ENCODE measurements at places on chromosomes 3 and 15.
A peak's percentile ranks its signal among the peaks of the same experiment; 100 is the strongest.

GRCh38 chr3:129352650-129353588 lies 74.2 kb downstream of the HMCES start:
- DNase-seq: no peak

DNA sequence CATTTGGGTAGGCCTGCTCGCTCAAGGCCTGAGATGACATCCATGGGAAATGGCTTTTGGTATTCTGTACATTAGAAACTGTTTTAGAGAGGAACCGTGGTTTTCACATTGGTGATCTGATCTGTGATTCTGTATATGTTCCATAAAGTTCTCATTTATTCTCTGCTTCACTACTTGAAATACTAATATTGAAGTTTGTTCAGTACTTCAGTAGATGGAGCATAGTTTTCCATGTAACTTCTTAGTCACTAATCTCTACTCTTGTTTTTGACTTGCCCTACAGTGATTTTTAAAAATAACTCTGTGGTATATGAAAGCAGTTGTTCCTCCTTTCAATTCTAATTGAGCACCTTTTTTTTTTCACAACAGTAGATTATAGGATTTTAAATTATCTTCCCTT lies 66.5 kb downstream of the MBNL1 start:
- DNase-seq: no peak

- DNase-seq: no peak
These were observed 271.3 kb downstream of the PLOD2 start for GRCh38 chr3:145889730-145890129.

DNA sequence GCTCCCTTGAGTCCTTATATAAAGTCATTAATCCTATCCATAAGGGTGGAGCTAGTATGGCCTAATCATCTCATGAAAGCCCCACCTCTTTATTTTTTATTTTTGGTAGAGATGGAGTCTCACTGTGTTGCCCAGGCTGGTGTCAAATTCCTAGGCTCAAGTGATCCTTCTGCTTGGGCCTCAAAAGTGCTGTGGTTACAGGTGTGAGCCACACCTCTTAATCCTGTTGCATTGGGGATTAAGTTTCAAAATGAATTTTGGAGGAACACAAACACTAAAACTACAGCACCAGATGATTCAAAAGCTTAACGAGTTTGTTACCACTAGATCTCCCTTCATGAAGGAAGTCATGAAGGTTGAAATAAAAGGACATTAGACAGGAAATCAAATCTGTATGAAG lies 27.7 kb downstream of the RAB7A start:
- no peak for DNase-seq

DNA sequence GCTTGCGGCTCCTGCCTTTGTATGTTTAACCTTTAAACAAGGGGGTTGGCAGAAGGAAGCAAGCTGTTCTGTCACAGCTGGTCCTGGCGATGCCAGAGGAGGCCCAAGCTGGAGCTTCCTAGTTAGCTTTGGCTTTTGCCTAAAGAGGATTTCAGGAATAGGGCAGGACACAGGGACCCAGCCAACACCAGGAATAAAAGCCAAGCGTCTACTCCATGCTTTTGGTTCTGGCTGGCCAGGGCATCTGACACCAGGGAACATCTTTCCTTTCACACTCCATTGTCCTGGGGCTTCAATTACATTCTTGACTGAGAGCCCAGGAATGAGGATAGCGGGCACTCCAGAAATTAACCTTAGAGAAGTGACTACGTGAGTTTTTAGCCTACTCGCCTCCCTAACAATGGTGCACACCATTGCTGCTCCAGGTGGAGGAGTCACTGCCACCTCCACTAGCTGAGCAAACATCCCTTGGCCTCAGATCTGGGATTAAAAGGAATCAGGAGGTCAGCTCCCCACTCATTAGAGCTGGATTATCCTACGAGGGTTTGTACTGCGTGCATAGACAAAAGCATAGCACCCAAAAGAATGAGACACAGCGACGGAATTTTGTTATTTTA lies 38.2 kb downstream of the TPM1 start:
- no peak for DNase-seq

DNA sequence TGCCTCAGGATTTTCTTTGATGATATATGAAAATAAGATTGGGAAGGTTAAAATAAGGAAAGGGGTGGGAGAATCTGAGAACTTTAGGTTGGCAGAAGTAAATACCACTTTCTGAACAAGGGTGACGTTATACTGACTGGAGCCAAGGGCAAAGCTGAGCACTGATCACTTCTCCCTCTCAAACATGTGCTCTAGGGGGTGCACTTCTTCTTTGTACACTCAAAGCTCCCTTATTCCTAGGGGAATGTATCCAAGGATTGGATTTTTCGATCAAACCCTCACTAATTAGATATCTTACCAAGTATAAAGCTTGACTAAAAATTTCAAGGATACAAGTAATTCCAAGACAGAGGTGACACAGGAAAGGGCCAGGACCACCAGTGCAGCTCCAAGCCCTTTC lies 243.9 kb upstream of the UMPS start:
- no peak for DNase-seq

DNA sequence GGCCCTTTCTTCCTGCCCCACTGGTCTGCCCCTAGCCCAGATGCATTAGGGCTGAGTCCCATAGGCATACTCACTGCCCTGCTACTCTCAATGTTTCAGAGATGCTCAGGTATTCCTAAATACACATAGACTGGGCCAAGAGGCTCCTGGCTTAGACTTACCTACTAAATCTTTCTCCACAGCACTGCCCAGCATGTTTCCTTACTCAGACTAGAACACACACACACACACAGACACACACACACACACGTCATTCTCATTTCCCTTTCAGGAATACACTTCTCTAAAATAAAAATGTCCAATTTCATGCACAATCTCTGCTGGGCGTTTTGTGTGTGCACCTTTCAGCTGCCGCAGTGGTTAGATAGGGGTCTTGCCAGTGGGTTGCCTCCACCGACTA lies 175.7 kb downstream of the FAM43A start:
- DNase-seq: no peak

GRCh38 chr3:188568736-188569135 lies 414.8 kb downstream of the LPP start:
- DNase-seq: no peak

DNA sequence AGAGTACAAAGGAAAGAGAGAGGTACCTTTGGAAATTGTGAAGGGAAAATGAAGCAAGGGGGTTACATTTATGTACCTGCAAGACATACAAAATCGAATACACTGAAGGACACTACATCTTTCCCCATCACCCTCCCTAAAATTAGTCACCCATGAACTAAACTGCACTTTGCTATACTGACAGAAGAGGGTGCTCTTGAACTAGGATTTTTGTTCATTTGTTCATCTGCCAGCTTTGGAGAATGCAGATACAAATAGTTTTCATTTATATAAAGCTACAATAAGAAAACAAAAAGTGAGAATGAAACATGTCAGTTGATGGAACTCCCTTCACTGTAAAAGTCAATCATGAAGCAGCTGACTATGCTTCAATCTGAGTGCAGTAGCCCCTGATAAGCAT lies 55.7 kb downstream of the PCCB start:
- no peak for DNase-seq

- DNase-seq: no peak
These were observed 13.8 kb downstream of the MUC13 start for GRCh38 chr3:124920718-124921117.

GRCh38 chr15:84079885-84080777 lies 155.4 kb upstream of the GOLGA6L4 start:
- DNase-seq: no peak

DNA sequence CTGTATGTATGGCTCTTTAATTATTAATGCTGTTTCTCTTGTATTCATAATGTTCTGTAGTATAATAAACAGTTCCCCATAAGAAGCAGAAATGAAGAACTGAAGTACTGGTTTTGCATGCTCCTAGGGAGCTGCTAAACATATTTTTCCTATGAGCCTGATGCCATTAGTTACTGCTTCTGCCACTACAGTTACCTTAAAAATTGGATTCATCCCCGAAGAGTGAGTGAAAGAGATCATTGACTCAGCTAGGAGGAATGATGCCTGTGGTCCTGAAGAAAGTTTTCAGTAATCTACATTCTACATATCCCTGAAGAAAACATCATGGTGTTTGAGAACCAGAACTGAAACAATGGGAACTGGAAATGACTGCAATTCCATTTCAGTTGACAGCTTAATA lies 37.1 kb upstream of the ST3GAL6 start:
- DNase-seq: no peak

DNA sequence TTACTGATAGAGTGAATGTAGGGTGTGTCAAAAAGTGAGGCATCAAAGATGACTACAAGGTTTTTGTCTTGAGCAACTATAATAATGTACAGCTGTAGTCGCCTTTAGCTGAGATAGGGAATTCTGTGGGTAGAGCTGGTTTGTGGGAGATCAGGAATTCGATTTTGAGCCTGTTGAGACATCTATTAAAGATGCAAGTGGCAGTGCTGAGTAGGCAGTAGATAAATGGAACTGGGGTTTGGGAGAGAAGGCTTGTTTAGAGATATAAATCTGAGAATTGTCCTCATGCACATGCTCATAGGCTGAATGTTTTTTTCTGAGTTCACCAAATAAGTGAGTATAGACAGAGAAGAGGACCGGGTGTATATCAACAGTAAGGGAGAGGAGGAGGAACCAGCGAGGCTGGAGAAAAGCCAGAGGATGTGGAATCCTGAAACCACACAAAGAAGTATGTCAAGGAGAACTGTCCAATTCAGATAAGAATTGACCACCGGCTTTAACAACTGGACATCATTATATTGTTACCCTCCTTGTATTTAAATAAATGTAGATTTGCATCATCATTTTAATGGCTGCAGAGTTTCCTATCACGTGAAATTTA lies 146.0 kb upstream of the TNIK start:
- no peak for DNase-seq

- DNase-seq: no peak
These were observed 9.1 kb downstream of the RBM15B start for GRCh38 chr3:51400166-51400565.

GRCh38 chr3:62875558-62876002 lies 364 bp upstream of the CADPS start:
- DNase-seq: no peak

GRCh38 chr3:81433675-81434074 lies 327.8 kb downstream of the GBE1 start:
- no peak for DNase-seq

DNA sequence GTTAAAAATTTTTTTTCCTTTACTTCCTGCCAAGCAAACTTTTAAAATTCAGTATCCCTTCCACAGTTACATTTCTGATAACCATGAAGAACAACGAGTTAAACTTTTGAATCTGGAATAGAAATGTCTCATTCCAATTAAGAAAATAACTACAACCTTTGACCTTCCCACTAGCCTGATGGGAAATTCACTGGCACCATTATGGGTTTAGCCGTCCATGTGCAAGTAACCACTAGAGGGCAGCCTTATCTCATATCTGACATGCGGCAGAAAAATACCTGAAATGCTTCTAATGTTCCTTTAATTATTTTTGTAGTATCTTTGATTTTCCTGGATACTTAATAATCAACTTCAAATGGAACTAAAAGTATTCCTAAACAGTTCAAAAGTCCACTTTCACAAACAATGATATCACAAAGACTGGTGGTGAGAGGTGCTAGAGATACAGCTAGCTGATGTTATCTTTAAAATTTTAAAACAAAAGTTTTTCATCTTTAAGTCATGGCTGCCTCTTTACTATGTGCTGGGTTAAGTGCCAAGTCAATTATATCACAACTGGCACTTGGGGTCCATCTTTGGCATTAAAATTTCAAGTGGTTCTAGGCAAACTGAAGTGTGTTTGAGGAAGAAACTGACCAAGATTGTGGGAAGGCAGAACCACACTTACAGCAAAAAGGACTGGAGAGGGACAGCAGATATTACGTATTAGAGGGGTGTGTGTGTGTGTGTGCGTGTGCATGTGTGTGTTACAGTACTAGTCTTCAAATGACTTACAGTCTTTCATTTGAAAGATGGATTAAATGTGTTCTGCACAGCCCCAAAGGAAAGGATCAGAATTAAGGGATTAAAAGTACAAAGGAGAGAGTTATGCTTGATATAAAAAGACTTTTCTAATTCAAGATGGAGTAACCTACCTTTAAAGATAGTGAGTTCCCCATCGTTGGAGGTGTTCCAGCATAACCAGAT lies 107.1 kb upstream of the ICE2 start:
- DNase-seq: peak; percentile 73

- DNase-seq: no peak
These were observed 419.7 kb downstream of the FGF12 start for GRCh38 chr3:192307631-192308030.

GRCh38 chr3:99568663-99569335 lies 69.6 kb upstream of the COL8A1 start:
- DNase-seq: no peak

DNA sequence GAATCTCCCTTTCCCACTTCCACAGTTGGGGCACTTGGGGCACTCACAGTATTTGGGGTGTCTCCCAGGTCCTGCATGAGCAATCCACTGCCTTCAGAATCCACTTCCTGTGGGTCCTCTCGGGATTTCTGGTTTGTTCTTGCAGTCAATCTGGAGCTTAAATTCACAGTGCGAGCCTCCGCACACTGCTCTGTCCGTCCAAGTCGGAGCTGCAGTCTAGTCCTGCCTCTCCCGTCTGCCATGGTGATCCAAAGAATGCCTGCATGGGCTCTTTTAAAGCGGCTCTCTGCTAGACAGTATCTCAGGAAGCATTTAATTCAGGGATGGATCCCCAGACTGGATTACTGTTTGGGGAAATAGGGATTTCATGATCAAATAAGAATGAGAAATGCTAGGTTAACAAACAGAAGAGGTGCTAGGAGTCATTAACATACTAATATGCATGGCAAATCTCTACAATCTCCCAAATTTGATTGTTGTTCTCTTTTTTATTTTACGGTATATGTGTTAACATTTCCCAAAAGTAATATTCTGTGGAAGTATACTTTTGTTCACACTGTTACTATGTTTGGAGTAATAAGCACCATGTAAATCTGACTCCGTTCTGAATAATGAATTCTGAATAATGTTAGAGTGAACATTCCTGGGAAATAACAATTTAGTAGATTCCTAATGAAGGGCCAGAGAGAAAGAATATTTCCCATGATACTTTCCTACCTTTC lies 142.5 kb downstream of the HCN4 start:
- no peak for DNase-seq

DNA sequence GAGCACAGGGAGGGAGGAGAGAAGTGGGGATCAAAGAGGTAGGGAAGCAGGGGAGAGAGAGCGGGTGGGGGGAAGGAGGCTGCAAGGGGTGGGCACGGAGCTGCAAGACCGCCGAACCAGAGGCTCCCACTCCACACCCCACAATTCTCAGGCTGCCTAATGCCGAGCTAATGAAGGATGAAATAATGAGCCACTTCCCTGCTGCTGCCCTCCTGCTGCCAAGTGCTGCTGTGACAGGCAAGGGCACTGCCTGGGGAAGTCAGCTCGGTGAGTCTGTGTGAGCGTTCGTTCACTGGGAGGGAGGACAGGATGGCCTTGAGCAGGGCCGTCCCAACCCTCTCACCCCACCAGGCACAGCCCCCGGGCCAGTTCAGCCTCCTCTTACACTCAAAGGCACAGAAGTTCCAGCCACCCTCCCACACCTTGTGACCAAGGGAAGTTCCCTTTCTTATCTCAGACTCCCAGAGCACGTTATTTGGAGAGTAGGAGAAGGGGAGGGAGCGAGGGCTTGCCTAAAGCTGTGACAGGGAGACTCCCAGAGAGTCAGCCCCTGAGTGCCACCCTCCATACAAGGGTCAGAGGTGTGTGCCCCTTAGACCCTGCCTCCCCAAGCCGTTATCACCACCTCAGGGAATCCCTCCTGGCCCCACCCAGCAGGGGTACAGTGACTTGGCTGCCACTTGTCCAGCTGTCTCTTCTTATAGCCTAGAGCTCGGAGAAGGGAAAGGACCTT lies 12.4 kb downstream of the GLYCTK start:
- DNase-seq: no peak

- DNase-seq: no peak
These were observed 495.0 kb downstream of the NLGN1 start for GRCh38 chr3:173892547-173892946.

- DNase-seq: no peak
These were observed 175.4 kb upstream of the PRICKLE2 start for GRCh38 chr3:64400706-64401105.
